Activated T-cell treated with anti-CD3 and anti-CD28 coated beads for 48 hours (primary cell): ENCODE measurements at places on chromosomes 4 and X.

- no peak for DNase-seq
Measured at GRCh38 chr4:30028826-30029225, 691.3 kb upstream of the PCDH7 start.

DNA sequence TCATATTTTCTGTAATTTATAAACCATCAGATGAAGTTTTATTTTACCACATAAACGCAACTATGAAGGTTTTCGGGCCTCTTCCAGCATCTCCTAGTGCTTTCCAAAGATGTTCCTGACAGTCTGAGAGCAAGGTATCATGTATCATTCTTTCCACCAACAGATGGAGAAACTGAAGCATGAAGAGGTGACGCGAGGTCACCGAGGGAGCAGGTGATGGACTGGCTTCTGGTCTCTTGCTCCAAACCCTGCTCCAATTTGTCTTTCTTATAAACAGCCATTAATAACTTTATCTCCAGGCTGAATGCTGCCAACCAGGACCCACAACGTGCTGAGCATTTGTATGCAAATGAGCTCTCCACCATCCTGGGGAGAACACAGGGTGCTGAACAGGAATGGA, 86.3 kb upstream of the MAML3 start:
- DNase-seq, result no peak

GRCh38 chrX:85998954-85999353, 48.4 kb downstream of the CHM start:
- no peak for DNase-seq

DNA sequence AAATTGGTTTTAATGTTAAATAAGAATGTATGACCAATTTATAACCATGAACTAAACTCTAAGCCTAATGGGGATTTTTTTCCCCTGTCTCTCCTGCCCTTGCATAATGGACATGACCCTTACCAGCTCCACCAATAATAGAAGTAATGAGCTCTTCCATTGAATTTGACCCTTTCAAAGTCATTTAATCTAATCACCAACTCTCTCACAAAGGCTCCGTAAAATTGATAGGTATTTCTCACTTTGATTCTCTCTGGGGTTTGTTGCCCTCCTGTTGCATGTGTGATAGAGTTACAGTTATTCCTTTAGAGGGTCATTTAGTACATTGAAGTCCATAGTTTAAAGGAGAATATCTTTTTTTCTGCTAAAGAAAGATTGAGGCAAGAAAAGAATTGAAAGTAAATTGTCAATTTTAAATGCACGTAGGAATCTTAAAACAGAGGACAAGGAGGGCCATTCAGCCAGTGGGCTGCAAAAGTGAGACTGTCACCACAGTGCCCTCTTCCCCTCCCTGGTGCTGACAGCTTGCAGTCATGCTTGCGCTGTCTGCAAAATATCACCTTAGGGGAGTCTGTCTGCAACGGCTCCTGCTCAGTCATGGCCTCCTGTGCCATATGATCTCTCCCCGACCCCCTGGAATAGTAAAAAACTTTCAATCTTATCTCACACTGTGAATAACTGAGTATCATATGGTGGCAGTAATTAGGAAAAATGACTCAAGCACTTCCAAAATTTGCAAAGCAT, 307.5 kb upstream of the GNPDA2 start:
- DNase-seq, result no peak

- DNase-seq, result no peak
Measured at GRCh38 chr4:25383647-25384046, 6.6 kb downstream of the ANAPC4 start.

GRCh38 chr4:100510551-100510950, 7.3 kb downstream of the EMCN start:
- no peak for DNase-seq

DNA sequence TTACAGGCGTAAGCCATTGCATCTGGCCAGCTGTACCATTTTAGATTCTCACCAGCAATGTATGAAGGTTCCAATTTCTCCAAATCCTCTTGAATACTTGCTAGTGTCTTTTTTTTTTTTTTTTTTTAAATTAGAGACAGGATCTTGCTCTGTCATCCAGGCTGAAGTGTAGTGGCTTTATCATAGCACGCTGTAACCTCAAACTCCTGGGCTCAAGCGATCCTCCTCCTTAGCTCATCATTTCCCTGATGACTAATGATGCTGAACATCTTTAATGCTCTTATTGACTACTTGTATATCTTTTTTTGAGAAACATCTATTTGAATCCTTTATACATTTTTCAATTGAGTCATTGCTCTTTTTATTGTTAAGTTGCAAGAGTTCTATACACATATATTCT, 40.3 kb downstream of the HDAC8 start:
- DNase-seq, result no peak

GRCh38 chrX:70456256-70456655, 11.6 kb downstream of the DLG3 start:
- no peak for DNase-seq

DNA sequence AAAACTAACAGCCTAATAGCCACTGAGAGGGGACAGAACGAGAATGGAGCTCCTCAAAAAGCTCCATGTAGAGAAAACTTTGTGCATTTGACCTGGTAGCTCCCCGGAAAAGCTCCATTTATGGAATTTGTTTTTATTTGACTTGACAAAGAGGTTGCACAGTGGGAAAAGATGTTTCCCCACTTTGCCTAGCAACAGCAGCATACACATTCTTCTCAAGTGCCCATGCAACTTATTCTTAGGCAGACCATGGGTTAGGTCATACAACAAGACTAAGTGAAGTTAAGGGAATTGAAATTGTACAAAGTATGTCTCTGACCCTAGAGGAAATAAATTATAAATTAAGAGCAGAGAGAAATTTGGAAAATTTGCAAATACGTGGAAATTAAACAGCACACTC, 949.6 kb upstream of the PRKX start:
- DNase-seq, result no peak

DNA sequence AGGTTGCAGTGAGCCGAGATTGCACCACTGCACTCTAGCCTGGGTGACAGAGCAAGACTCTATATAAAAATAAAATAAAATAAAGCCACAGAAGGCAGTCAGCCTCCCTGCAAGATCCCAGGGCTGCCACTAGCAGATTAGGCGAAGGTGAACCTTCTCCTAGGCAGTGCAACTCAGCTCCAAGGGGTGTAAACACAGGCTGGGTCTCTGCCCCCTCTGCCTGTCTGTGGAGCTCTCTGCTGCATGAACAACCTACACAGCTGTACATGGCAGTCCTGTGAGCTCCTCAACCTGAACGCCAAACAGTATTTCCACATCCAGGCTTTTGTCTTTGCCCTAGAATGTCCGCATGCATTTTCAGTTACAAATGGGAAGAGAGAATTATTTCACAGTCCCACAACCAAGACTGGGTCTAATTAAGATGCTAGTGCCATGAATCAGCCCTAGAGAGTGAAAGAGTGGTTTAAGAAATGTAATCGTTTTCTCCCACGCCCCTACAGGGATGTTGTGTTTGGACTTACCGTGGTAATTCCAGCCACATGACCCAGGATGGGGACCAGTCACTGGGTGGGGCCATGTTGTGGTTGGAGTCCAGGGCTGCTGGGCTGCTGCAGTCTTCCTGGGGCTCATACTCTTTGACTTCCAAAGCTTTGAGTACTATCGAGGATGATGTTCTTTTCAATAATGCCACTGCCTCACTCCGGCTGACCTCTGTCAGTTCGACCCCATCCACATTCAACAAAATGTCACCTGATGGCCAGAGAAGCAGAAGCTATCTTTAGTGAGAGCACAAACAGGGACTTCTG, 99.0 kb downstream of the FIP1L1 start:
- no peak for DNase-seq

DNA sequence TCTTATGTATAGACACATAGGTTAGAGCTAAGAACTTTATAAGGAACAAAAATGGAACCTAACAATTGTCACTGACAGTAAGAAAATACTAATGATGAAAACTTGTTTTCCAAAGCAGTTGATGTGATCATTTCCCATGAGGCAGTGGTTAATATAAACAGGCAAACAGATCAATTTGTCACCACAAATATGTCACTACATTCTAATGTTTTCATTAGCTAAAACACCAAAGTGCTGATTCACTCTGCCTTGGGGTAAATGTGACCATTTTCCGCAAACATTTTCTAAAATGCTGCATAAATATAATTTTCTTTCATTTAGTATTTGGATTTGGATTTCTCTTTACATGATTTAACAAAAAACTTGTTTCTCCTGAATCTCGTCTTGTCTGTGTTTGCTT, 408.9 kb upstream of the CTSO start:
- DNase-seq, result no peak

DNA sequence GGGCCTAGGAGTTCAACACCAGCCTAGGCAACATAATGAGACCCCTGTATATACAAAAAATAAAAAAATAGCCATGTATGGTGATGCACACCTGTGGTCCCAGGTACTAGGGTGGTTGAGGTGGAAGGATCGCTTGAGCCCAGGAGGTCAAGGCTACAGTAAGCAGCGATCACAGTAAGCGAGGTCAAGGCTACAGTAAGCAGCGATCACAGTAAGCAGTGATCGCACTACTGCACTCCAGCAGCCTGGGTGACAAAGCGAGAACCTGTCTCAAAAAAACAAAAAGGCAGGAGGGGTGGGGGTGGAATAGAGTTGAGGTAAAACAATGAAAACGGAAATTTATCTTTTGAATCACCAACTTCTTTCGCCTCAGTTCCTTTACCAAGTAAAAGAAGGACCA, 29.4 kb downstream of the TBCK start:
- no peak for DNase-seq

DNA sequence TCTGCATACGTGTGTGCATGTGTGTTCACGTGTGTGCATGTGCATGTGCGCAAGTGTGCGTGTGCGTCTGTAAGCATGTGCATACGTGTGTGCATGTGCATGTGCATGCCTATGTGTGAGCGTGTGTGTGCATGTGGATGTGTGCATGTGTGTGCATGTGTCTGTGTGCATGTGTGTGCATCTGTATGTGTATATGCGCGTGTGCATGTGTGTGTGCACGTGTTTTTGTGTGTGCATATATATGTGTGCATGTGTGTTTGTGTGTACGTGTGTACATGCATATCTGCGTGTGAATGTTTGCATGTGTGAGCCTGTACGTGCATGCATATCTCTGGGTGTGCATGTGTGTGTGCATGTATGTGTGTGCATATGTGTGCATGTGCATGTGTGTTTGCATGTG, 35.7 kb upstream of the DRD5 start:
- no peak for DNase-seq

DNA sequence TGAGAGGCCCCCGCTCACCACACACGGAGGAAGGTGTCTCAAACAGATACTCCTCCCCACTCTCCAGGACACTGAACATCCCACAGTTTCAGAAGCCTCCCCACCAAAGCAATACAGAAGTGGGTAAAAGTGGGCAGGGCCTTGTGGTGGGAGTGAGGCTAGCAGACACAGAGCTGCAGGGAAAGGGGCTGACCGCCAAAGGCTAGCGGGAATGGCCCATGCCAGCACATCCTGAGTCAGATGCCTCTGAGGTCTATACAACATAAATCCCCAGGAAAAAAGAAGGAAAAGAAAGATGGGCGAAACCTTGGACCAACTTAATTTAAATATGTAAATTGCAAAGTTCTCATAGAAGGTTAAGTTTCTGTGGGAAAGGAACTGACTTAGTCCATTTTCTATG, 21.9 kb upstream of the ARHGAP10 start:
- no peak for DNase-seq
